ENCODE measurements at places on chromosomes 5 and 9.
A peak's percentile ranks its signal among the peaks of the same experiment; 100 is the strongest.

- no peak for DNase-seq
Measured at GRCh38 chr9:7452378-7452777, 347.2 kb downstream of the DMAC1 start.

DNA sequence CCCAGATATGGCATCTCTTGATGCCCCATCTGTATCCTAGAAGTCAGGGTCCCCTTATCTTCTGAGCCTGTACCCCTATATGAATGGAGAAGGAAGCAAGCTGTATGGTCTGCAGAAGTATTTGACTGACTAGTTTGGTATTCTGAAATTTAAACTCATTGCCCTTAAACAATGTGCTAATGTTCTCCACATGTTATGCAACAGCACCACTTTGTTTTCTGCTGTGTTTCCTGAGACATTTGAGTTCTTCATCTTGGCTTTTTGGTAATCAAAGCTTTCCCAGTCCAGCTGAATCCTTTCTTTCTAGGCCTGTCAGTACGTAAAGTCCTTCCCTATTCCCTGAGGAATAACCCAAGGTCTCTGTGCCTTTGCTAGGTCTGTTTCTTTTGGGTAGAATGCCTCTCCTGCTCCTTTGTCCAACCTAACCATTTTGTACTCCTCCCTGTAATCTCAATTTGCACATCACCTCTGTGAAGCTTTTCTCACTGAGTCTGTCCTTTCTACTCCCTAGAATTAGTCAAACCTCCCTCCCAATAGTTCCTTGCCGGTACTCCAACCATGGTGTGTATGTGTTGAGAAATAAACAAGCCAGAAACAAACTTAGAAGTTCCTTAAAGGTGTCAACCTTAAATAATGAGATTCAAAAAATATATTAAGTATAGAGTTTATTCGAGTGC lies 72.1 kb upstream of the HSPB3 start:
- DNase-seq = no peak

DNA sequence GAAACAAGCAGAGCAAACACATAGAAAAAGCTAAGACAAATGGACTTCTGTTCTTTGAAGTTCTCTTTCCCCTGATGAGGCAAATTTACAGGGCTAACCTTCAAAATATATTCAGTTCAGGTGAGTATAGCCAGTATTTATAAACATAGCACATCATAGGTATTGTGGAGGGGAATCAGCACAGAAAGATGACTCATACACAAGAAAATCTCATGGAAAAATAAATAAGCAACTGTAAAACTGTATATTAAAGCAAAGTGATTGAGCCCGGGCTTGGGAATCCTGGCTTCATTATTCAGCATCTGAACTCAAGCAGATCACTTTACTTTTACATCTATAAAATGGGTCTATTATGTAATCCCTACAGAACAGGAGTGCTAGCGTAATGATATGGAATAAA lies 173.5 kb upstream of the PAPPA start:
- no peak for DNase-seq

- DNase-seq = no peak
Measured at GRCh38 chr5:101829255-101829654, 466.8 kb downstream of the SLCO4C1 start.

GRCh38 chr5:38639377-38640358 lies 83.2 kb upstream of the LIFR start:
- no peak for DNase-seq

DNA sequence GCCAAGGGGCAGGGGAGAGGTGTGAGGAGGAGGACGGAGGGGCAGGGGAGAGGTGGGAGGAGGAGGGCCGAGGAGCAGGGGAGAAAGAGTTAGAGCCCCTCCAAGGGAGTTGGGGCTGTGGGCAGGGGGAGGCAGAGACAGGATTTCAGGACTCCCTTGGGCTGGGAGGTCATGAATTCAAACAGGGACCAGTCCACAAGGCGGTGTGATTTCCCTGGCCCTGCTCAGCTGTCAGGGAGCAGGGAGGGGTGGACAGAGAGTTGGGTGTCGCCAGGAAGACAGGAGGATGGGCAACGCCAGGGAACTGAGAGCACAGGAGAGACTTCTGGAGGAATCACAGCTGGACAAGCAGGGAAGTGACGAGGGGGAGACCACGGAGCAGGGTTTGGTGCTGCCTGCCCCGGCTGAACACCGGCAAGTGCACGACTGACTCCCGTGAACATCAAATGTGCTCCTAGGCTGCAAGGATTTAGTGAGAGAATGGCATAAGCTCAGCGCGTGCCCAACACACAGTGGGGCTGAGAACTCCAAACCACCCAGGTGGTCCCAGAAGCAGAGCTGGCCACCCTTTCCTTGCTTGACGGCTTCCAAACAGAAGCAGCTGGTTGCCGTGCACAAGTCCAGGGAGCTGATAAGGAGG lies 17.8 kb upstream of the OLFM1 start:
- DNase-seq = no peak

GRCh38 chr9:101848485-101848919 lies 110.1 kb upstream of the GRIN3A start:
- no peak for DNase-seq

DNA sequence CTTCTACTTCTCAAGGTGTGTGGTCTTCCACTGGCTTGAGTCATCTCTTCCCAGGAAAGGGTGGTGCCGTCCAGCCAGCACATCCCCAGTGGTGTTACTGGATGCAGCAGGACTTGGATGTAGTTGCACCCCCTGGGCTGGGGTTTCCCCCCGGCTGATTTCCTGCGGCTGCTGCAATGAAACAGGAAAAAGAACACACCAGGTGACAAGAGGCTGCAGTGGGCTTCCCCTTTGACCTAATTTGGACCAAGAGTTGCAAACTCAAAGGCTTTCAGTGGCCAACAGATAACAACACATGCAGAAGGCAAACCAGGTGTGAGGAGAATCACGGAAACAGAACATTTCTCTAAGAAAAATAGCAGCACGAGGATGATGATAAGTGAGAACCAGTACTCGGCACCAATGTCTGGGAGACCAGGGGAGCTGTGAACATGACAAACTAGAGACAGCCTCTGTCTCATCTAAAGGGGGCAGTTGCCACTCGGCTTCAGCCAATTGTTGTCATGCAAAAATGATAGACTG lies 83.7 kb downstream of the PDE6A start:
- DNase-seq = no peak

DNA sequence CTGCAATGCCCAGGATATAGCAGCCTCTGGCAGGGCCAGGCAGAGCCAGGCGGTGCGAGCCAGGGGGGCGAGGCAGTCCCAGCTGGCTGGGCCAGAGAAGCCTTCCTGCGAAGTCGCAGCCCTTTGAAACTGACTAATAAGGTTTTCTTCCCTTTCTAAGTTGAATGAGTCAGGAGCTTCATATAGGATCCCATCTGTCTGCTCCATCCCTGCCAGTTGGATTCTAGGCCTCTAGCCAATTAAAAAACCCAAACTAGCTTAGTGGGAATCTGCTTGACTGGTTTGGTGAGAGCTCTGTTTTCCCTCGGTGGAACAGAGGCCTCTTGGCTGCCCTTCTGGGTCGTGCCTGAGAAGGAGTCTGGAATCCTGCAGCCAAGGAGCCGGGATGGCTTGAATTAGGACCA lies 70.1 kb upstream of the RAPGEF1 start:
- peak; percentile 97 for DNase-seq

GRCh38 chr5:181260720-181261319 lies at the start of gene TRIM52:
Gene TRIM52, minus strand, starts transcription at chr5:181261143. Its CDS starts 330 bp downstream, at chr5:181260813.
- DNase-seq = no peak

DNA sequence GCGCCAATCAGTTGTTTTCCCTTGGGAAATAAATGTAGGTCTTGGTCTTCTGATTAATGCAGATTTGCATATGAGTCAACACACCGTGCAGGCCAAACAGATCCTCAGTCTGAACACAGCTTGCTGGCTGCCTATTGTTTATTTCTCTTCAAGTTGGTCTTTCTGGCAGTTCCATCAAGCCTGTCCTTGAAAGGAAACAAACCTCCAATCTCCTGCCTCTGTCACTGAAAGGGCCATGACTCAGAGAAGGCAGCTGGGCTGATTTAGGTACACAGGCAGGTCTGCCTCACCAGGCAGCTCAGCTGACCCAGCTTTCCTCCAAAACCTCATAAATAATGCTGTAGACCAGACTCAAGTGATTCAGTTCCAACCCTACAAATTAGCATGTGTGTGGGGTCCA lies 175.9 kb downstream of the MAN2A1 start:
- DNase-seq = no peak

DNA sequence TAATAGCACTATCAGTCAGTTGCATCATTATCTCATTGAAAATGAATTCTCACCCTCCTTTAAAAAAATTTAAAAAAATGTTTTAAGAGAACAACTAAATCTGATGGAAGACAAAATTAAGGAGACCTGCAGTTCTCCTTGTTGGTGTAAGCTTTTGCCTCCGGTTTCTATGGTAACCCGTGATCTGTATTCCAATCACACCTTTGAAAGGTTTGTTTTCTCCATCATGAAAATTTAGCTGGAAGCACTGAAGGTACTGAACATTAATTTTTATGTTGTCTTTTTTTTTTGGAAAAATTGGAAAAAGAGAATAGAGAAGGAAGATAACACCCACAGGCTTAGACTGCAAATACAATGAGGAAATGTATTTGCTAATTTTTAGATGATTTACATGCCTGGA lies 2.5 kb upstream of the BASP1 start:
- DNase-seq = no peak

DNA sequence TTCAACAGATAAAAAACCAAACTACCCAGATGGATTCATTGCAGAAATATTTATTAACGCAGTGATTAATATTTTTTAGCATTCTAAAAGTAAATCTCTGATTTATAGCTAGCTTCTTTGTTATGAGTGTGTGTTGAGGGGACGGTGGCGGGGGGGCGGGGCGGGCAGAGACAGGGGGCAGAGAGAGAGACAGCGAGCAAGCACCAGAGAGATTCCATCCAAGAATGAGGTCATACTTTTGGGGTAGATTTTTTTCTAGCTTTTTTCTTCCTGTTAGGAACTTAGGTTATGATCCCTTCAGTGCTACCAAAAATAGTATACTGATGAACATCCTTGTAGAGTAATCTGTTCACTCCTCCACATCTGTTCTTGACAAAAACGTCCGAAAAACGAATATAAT lies 500 bp upstream of the ZNF883 start:
- no peak for DNase-seq

DNA sequence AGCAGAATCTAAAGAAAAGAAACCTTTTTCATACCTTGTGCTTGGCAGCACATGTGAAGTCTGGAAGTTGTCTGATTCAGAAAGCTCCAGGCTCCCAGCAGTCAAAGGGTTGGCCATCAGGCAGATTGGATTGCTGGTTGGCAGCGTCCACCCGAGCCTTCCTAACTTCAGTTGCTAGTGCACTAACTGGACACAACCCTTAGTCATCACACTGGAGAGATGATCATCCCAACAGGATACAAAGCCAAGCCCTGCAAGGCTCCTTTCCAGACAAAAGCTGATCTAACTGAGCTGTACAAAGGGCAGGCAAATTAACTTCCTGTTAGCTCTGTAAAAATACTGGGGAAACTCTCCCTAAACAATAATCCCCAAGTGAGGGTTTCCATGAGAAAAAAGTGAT lies 185.6 kb downstream of the SNX18 start:
- no peak for DNase-seq

DNA sequence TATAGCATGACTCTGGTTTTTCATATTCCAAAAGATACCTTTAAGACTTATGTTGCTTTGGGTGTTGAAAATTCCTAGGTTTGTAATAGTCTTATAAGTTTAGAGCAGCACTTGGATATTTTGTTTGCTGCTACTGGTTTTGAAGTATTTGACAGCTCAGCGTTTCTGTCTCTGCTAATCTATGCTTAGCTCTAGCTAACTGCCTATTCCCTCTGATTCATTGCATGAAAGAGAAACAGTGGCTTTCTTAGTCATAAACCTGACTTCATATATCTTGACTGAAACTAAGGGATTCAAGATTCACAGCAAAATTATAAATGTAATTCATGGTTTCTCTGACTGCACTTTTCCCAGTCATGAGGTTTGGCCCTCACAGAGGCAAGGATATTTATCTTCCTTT lies 35.6 kb upstream of the ANXA1 start:
- DNase-seq = no peak

GRCh38 chr9:126490871-126491567 lies 122.7 kb upstream of the LMX1B start:
- DNase-seq = peak; percentile 58

GRCh38 chr5:135206862-135207261 lies 172.8 kb upstream of the PITX1 start:
- DNase-seq = no peak

DNA sequence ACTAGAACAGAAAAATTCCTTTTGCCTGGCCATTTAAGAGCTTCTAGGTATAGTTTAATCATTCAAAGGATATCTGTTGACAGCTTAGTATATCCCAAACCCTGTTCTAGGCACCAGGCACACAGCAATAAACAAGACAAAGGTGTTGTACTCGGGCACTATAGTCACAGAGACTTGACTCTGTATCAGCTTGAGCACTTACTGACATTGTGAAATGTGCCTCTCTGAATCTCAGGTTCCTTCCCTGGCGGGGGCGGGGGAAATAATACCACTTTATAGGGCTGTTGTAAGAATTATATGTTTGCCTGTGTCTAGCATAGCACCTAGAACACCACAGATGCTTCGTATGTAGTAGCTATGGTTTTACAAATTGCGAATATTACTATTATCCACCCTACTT lies 104.5 kb downstream of the NR6A1 start:
- DNase-seq = no peak

DNA sequence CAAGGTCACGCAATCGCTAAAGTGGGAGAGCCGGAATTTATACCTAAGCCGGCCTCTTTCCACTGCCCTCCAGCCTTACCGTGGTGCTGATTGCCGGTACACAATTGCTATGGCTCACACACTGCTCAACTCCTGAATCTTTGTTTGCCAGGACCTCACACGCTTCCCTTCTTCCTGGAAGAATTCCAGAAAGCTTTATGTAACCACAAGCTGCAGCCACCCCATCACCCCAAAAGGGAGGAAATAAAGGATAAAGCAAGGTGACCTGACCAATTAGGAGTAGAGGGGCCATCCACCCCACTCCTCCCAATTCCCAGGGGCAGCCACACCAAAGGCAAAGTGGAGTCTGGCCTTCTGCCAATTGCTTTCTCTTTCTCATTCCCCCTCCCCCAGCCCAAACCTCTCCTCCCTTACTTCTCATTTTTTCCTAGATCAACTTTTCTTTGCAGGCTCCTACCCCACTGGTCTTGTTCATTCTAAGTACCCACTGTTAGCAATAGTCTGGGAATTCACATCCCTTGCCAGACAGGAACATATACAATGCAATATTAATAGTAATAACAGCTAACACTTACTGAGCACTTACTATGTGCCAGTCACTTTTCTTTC lies 18.0 kb upstream of the CDC23 start:
- no peak for DNase-seq

DNA sequence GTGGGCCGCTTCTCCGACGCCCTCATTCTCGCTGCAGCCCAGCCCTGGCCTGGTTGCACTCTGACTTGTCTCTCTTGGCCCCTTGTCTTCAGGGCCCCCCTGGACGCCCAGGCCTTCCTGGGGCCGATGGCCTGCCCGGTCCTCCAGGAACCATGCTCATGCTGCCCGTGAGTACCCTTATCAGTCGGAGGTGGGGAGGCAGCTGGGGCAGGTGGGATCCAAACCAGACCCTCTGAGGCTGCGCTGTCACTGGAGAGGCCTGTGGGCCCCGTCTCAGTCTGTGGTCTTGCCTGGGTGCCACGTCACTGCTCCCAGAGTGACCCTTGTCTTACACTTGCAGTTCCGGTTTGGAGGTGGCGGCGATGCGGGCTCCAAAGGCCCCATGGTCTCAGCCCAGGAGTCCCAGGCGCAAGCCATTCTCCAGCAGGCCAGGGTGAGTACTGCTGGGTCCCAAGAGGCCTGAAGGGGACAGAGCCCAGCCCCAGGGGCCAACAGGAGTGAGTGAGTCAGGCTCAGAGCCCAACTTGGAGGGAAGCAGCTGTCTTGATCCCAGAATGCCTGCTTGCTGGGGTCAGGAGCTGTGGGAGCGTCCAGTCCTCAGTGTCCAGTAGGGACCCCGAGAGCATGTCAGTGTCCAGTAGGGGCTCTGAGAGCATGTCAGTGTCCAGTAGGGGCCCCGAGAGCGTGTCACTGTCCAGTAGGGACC lies 109.0 kb downstream of the COL5A1 start:
- DNase-seq = no peak
